ENCODE measurements at places on chromosomes 4 and X. TPM values are rescaled to one million over a fixed set of nuclear protein-coding genes. Genes with fewer than 3 reads are reported as not detected.

The TAF7L gene
- total RNA-seq = not detected

DNA sequence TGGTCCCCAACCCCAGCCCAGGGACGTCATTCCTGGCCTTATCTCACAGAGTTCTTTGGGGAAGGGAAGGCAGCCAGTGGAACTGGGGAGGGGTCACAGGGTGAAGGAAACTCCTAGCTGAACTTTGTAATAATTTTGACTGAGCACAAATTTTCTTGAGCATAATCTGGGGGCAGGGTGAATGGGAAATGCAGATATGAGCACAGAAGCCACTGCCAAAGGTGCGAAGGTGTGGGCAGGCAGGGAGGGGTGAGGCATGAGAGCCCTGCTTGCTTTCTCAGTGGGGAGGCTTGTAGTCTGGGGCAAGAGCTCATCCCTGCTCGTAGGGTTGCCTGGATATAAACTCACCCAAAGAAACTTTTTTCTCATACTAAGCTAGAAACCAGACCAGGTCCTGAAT is 34.9 kb downstream of the MGAT4D start:
- no peak for DNase-seq

GRCh38 chrX:120768254-120768653 is 107.4 kb downstream of the CT47B1 start:
- DNase-seq = no peak

- peak; percentile 24 for DNase-seq
Measured at GRCh38 chr4:9944431-9945425, 76.6 kb downstream of the SLC2A9 start.

The PCSK1N gene
- total RNA-seq = 0.53 TPM

Data from foreskin keratinocyte (primary cell).